ENCODE measurements at places on chromosomes 16 and 17.

DNA sequence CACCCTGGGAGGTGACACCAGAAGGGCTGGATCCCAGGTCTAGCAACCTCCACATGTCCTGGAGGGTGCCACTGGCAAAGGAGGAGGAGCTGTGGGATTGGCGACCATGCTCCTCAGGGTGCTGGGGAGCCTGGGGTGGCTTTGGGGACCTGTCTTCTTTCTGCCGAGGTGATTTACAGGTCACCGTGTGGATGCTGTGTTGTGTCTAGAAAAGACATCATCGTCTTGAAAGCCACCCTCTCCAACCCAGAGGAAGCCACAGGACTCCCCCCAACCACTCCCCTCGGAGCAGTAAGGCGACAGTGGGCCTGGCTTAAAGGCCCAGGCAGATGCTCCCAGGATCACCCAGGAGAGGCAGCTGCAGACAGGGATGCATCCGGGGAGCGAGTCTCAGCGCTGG is 29.7 kb upstream of the FASN start:
- no peak for DNase-seq

DNA sequence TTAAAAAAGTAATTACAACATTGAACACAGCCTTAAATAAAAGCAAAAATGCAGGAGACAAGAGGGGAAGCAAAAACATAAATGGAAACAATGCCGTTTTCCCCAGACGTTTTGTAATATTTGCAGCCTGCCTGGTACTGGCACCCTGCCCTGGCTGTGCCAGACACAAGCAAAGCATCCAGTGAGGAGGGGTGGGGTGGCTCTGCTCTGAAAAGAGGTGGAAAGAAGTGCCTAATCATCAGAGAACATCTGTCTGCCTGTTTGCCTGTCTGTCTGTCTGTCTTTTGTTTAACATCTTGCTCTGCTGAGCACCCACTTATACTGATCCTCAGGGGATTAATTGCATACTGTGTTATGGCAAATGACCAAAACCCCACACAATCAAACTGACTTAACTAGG is 62.7 kb downstream of the C16orf82 start:
- DNase-seq = no peak

DNA sequence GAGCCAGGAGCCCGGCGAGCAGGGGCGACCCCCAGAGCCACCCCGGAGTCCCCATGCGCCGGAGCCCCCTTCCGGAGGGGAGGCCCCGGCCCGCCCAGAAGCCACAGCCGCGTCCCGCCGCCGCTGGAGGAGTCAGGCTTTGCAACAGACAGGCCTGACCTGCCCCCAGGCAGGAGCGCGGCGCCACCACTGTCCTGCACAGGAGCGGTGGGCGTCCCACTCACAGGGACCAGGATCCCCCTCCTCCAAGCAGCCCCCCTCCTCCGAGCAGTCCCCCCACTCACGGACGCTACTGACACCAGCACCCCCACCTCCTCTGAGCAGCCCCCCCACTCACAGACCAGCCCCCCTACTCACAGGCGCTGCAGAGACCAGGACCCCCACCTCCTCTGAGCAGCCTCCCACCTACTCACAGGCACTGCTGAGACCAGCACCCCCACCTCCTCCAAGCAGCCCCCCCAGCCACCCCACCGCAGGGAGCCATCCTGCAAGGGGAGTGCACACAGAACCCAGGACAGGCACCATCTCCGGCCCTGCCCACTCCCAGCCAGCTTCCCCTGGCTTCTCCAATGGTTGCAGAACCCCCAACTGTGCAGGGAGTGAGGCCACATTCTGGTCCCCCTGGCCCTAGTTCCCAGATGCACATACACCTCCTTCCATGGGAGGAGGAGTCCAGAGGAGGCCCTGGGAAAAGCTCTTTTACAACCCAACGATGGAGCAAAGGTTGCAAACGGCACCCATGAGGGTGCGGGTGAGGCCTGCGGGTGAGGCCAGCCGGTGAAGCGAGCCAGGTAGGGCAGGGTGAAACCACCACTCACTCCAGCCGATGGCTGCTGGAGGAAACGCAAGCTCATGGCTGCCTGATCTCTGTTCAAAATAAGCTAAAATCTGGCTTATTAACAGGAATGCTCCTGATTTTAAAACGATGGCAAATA is 69.9 kb downstream of the ABR start:
- DNase-seq = no peak

DNA sequence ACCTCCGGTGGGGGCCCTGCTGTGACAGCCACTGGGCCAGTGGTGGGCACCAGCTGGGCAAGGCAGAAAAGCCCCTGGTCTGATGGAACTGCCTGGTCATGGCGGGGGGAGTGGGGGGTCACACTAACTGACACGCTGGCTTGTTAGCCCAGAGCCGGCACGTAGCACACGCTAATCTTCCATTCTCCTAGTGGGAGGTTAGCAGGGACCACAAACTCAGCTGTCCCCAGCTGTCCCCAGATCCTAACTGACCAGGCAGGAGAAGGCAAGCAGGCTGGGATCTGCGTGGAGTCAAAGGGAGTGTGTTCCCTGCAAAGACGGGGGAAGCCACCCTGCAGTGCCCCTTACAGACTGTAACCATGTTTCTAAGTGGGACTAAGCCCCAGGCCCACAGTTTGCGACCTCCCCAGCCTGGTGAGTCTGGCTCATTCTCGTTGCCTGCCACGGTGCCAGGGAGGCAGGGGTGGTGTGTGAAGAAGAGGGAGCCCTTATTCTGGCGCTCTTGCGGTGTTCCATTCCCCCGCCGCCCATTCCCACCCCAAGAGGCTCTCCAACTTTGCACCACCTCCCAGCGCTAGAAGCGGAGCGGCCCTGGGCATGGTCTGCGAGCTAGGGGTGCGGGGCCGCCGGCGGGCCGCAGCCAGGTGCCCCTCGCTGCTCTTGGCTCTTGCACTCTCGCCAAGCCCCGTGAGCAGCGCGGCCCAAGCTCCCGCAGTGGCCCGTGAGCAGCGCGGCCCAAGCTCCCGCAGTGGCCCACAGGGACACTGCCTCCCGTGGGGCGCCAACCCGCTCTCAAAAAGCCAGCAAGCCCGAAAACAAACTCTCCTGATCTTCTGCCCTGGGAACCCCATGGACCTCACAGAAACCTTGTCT is 12.1 kb upstream of the ZNF423 start:
- no peak for DNase-seq

DNA sequence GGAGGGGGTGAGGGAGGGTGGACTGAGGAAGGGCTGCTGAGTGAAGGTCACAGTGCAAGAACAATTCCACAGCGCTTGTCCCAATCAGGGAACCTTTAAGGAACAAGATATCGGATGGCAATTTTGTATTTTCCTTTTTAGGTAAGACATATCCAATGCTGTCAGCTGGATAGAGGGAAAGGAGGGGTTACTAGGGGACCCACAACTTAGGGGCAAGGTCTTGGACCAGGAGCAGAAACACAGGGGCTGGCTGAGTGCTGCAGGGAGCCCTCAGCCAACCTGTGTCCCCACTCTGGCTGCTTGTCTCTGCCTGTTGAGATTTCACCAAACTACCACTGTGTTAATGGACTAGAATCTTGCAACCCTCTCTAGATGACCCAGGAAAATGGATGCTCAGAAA is 47.6 kb downstream of the AKAP1 start:
- DNase-seq = no peak

- no peak for DNase-seq
Measured at GRCh38 chr16:67449336-67449735, 18.4 kb downstream of the HSD11B2 start.

- DNase-seq = no peak
Measured at GRCh38 chr17:34365340-34365739, 2.3 kb upstream of the CCL1 start.

DNA sequence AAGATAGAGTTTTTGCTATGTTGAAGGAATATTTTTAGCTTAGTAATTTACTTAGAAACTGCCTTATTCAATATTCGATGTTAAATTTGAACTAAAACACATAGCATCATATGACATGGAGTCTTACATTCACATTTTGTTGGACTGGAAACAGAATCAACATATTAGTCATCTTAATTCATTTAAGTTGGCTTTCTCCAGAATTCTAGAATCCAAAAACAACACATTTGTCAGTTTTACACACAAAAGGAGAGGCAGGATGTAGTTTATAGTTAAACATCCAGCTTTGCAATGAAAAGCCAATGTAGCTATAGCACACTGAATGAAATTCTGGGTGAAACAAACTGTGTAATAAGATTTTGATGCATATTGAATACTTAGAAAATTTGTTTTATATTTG is 43.3 kb downstream of the WWOX start:
- DNase-seq = no peak

DNA sequence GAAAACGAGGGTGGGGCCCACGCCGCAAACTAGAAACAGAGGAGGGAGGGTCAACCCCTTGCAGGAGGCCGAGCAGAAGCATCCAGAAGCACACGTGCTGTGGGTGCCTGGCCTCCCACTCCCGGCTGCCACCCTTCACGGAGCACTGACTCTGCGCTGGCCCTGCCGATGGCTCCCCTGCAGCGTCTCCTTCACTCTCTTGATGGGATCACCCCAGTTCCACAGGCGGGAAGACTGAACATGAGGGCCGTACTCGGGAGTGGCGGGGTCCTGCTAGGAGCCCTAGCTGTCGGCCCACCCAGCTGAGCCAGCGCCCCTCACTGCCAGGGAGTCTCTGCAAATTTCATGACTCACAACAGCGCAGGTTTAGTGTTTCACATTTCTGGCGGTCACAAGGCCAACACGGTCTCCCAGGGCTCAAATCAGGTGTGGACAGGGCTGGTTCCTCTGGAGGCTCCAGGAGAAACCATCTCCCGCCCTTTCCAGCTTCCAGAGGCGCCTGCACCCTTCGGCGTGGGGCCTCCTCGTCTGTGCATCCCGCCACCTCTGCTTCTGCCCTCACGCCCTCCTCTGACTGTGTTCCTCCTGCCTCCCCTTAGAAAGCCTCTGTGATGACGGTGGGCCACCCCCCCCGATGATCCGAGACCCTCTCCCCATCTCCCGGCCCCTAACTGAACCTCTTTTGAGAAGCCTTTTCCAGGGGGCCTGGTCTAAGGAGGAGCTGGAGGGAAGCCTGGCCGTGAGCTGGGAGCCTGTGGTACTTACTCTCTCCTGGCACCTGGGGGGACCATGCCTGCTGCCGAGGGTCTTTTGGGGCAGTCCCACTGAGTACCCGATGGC is 2.0 kb downstream of the PTX4 start:
- no peak for DNase-seq

- DNase-seq = no peak
Measured at GRCh38 chr17:68498479-68499326, 13.5 kb upstream of the PRKAR1A start.

DNA sequence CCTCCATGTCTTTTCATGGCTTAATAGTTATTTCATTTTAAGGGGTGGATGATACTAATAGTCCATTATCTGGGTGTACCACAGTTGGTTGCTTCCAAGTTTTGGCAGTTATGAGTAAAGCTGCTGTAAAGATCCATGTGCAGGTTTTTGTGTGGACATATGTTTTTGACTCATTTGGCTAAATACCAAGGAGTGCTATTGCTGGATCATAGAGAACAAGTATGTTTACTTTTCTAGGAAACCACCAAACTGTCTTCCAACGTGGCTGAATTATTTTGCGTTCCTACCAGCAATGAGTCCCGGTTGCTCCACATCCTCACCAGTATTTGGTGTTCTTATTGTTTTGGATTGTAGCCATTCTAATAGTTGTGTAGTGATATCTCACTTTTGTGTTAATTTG is 181.9 kb downstream of the SPECC1 start:
- no peak for DNase-seq

- DNase-seq = no peak
Measured at GRCh38 chr16:977081-977701, 4.4 kb upstream of the SOX8 start.

- no peak for DNase-seq
Measured at GRCh38 chr17:69086641-69087040, 25.9 kb upstream of the ABCA9 start.

- no peak for DNase-seq
Measured at GRCh38 chr16:27822996-27823395, 240.5 kb downstream of the GSG1L start.

DNA sequence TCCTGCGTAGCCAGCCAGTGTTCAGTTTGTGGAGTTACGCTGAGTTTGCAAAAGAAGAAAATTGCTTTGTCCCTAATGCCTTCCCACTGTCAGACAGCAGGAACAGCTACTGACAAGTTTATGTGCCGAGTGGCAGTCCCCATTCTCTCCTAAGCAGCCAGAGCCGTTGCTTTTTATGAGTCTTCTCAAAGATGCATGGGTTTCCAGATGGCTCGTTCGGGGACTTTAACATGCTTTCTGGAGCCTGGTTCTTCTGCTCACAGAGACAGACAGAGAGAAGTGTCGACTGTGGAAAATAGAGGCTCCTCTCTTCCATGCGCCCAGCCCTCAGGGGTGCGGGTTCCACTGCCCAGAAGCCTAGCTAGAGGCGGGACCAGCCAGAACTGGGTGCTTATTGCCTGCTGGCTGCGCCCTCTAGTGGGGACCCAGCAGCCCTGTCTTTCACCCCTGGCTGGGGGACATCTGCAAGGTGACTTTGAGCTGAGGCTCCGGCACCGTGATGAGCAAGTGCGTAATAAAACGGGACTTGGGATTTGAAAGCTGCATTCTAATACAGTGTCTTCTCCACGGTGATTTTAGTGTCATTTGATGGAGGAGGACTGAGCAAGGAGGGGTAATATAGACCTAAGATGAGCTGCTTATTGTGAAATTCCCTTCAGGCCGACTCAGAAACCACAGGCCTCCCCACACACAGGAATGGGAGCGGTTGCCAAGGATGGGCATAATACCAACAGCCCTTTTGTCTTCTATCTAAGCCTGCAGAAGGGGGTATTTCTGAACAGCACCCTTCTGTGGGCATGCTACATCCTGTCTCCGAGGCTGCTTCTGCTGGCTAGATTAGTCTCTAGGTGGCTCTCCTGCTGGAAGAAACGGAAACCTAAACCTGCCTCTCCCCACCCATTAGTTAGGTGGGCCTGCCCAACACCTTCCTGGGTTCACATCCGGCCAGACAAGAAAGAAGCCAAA is 73.1 kb downstream of the CCDC182 start:
- DNase-seq = peak; percentile 95

DNA sequence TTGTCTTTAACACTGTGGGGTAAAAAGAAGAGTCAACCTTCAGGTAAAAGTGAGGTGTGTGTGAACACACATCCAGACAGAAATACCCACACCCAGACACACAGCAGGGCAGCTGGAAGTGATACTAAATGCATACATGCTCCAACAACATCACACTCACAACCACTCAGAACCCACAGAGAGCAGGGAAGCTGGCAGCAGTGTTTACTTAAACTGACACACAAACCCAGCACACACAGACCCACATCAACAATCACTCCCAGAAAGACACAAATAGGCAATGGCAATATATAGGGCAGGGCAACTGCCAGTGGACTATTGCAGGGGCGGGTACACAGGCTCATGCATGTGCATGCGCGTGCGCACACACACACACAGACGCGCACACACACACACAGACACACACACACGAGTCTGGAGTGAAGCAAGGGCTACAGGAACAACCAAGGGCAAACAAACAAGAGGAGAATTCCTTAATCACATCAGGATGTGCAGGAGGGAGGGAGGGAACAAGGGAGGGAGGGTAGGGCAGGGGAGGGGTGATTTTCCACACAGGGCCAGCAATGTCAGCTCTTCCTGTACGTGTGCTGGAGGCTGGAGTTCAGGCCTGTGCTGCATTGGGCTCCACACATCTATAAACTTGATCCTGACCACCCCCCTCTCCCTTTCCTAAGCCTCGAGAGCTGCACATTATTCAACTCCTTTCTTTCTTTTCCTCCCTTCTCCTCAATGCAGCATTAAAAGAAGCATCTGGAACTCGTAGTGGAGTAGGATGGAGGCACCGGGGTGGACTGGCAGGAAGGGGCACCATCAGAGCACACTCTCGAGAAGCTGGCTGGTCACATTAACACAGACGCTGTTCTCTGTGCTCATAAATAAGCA is 30.1 kb downstream of the HIC1 start:
- peak; percentile 96 for DNase-seq

- no peak for DNase-seq
Measured at GRCh38 chr16:15970743-15971439, 21.5 kb downstream of the ABCC1 start.

Measured in vagina (tissue), 2 donors.